ENCODE measurements at places on chromosomes 12 and 14.

DNA sequence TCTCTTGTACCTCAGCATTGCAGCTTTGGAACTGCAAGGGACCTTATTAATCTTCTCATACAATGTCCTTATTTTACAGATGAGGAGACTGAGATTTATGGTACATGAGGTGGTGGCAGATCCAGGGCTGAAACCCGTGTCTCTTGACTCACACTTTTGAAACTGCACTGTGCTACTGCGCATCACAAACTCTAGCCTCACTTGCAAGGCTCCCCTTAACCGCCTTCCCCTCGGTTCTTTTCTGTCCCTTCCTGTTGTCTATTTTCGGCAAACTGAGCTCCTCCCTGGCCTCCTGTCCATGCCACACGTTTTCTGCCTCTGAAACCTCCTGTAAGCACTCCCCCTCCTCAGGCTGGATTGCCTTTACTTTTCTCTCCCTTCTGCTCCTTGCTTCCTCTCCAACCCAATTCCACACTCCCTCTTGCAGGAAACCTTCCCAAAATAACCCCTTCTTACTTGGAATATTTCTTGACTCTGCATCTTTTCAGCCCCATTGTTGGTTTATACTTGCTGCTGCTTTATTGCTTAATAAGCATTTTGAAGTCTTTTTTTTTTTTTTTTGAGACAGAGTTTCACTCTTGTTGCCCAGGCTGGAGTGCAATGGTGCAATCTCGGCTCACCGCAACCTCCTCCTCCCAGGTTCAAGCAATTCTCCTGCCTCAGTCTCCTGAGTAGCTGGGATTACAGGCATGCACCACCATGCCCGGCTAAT, 72.4 kb upstream of the CISTR start:
- no peak for DNase-seq

DNA sequence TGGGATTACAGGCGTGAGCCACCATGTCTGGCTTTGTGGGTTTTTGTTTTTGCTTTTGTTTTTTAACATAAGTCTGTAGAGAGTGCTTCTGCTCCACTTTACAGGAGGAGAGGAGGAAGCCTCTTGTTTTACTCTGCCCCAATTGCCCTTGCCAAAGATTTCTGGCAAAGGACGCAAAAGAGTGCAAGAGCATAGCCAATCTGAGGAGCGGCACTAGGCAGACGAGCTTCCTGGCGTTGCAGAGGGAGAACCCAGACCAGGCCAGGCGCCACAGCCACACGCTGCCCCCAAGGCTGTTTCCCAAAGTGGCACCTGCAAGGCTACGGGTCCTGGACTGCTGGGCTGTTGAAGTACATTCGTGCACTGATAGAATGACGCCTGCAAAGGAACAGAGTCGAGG, 96.2 kb downstream of the BBS10 start:
- DNase-seq = no peak

DNA sequence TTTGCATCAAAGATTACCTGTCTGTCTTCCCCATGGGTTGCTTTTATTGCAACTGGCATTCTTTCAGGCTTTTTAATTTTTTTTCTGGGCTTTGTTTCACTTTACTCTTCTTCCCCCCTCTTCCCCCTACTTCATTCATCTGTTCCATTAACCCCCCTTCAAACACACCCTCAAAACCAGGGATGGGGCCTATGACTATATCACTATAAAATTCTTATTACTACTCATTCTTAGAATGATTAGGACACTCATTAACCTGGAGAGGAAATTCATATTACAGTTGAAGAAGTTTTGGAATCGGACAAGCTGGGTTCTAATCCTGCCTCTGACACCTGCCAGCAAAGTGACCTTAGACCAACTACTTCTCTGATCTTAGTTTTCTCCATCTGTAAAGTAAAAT, 24.8 kb upstream of the MDM1 start:
- DNase-seq = no peak

DNA sequence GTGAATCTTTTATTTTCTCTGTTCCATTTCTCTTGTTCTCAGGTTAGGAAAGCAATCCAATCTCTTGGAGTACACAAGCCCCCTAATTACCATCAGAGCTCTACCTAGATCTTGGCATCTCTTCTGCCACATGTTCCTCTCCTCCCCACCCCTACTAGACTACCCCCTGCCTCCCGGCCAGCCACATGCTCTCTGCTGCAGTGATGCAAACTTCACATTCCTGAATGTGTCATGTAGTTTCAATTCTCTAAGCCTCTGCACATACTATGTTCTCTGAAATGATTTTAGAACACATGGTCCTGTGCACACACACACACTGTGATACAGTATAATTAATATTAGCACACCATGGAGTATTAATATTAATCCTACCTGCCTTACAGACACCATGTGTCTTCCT, 104.6 kb downstream of the EFCAB11 start:
- no peak for DNase-seq

- DNase-seq = peak; percentile 19
These were observed 209.6 kb downstream of the CRADD start for GRCh38 chr12:93886533-93887511.

DNA sequence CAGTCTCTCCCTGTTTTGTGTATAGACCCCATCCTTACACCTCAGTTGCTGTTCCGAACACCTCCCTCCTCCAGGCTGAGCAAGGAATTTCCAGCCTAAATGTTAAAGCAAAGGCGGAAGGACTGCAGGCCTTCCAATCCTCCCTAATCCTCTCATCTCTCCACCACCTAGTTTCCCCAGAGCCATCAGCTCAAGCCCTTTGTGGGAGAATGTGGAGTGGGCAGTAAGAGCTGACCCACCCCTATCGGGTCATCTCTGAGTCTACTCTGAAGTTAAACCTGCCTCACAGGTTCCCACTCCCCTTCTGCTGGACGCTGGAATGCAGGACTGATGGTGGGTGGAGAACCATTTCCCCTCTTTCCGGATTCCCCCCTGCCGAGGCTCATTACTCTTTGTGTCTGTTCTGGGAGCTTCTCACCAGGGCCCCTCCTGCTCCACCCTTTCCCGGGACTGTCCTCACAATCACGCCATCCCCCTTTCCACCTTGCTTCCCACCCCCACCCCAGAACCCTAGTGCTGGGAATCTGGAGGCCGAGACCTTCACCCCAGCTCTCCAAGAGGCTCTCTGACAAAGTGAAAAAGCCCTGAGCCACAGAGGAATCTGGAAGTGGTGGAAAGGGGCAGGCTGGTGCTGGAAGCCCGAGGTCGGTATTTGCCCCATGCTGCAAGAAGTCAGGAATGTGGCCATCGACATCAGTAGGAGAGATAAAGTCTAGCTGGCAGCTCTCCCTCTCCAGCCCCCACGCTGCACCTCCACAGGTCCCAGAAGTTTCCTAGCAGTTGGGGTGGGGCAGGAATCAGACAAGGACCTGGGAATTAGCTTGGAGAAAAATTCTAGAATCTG, 3.3 kb upstream of the KRT18 start:
- peak; percentile 87 for DNase-seq

DNA sequence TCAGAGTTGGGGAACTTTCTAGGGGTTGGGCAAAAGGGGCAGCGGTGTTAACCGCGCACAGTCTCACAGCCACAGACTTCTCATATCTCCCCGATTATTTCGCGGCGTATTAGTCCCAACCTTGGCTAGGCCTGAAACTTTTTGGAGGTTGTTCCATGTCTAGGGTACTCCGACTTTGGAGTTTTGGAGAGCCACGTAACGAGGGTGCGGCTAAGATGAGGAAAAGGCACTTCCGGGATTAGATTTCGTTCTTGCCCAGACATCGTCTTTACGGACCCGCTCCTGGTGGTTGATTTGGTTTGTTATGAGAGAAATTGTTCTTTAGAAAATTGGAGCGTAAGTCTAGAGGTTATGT, 513 bp downstream of the CCNK start:
- DNase-seq = no peak

- DNase-seq = no peak
These were observed 26.2 kb downstream of the TCP11L2 start for GRCh38 chr12:106328735-106329134.

DNA sequence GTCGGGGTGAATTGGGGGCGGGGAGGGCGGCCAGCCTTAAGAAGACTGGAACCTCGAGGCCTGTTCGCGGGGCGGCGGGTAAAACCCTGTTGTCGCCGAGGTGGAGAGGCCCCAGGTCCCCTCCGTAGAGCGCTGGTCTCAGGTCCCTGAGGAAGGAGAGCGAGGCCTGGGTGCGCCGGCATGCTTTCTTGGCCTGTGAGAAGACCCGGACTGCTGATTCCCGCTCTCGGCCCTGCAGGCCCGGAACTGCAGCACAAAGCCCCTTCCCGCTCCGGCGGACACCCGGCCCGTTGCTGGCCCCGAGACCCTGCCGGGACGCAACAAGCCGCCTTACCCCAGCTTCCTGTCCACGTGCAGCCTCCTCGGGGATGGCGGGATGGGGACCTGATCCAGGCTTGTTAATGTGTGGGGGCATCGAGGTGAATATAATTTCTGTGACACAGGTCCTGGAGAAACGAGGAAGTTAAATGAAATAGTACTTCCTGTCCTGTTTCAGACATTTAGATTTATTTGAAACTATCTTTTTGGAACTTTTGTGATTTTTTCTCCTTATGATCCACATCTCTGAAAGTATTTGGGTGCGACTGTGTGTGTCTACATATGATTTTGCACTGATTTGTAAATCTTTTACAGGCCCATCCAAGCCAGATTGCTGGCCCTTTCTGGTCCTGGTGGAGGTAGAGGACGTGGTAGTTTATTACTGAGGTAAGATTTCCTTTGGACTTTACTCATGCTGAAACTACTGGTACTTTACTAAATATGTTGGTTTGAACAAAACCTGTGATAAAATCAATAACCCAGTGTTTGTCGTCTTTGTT, 600 bp downstream of the PNN start:
- DNase-seq = no peak

- peak; percentile 46 for DNase-seq
These were observed 67.0 kb downstream of the PRKCH start for GRCh38 chr14:61388173-61388975.

- DNase-seq = no peak
These were observed 179.2 kb upstream of the PDE3A start for GRCh38 chr12:20188930-20189653.

GRCh38 chr14:37131205-37131604, 41.2 kb downstream of the SLC25A21 start:
- DNase-seq = no peak

DNA sequence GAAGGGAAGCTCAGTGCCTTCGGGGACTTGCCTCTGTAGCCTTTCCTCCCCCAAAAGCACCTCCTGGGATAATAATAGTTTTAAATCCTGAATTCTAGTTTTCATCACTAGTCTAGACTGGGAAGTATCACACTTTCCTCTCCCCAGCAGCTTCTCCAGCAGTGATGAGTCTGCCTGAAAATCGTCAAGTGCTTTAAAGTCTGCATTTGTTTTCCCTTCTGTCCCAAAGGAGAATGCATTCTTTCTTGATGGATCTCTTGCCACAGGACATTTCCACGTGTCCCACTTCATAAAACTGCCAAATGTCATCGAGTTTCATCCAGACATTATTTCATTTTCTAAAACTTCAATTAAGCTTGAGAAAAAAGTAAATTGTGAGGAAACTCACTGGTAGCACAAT, 15.0 kb downstream of the CSRP2 start:
- no peak for DNase-seq

GRCh38 chr12:62802984-62803383, 132.0 kb downstream of the PPM1H start:
- DNase-seq = no peak

DNA sequence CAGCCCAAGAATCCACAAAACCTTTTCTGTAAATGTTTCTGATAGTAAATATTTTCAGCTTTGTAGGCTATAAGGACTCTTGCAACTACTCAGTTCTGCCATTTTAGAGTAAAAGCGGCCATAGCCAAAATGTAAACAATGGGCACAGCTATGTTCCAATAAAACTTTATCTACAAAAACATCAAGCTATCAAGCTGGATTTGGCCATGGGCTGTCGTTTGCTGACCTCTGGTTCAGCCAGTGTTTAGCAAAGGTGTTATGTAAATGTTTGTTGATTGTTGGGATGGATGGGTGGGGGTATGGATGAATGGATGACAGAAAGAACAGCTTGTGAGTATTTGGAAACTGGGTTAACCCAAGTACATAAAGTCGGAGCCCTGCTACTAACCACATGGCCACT, 111.1 kb upstream of the VRK1 start:
- no peak for DNase-seq

DNA sequence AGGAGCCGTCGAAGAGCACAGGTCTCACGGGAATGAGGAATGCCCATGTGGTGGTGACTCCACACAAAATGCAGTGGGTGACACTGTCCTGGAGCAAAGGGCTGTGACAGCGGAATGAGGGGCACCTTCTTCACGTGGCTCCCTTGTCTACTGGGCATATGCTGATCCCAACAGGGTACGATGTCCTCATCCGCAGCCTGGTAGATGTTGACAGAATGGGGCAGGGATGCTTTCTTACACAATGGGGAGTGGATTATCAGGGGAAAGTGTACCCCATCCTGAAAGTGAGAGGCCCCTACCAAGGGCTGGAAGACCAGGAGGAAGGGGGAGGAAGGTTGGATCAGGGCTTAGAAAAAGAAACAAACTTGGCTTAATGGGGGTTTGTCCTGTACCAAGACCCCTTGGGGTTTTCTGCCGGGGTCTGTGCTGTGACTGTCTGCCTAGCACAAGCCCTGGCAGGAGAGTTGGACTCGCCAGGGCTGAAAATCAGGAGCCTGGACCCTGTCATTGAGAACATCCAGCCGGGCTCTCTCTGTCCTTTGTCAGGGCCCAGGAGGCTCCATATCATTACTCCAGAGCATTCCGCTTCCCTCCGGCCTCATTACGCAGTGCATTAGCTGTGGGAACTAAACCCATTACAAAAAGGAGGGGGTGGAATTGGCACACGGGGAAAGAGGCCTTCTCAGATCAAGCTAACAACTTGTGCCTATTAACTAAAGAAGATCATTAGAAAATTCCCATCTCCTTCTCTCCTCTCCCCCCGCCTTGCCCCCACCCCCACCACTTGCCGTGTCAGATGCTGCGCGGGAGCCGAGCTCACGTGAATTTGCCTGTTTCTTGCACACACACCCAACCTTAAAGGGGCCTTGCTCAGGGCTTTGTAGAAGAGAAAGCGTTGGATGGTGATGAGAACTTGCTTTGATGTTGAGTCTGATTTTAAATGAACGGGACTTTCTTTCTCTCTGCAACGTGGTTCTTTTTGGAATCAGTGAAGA, 171.8 kb upstream of the PARP11 start:
- no peak for DNase-seq

DNA sequence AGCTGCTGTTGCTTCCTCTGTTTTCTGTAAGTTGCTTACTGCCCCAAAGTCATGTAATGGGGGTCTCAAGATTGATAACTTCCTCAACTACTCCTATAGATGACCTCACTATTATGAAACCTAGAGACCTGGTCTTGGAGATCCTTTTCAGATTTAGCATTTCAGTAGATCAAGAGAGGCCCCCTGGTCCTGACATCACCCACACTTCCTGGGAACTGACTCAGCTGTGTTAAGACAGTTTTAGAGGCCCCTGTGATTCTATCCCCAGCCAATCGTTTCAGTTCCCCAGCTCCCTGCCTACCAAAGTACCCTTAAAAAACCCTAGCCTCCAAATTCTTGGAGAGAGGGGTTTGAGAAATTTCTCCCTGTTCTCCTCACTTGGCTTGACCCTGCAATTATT, 9.2 kb upstream of the ARG2 start:
- DNase-seq = no peak

- DNase-seq = no peak
These were observed 5.8 kb downstream of the GPR68 start for GRCh38 chr14:91238661-91239060.

Measured in renal cortical epithelial cell (primary cell).